ENCODE measurements at places on chromosomes 12 and 14.

GRCh38 chr14:48350971-48351370 is 675.6 kb upstream of the MDGA2 start:
- no peak for DNase-seq

GRCh38 chr12:27733052-27733656 is 22.5 kb downstream of the MRPS35 start:
- DNase-seq: no peak

GRCh38 chr14:77885367-77885766 is 85.5 kb downstream of the ADCK1 start:
- no peak for DNase-seq

GRCh38 chr12:94127239-94128131 is 20.9 kb upstream of the PLXNC1 start:
- no peak for DNase-seq

- DNase-seq: no peak
Measured at GRCh38 chr12:90368081-90368480, 586.9 kb downstream of the CCER1 start.

- DNase-seq: no peak
Measured at GRCh38 chr12:41468341-41468740, 280.2 kb downstream of the PDZRN4 start.

DNA sequence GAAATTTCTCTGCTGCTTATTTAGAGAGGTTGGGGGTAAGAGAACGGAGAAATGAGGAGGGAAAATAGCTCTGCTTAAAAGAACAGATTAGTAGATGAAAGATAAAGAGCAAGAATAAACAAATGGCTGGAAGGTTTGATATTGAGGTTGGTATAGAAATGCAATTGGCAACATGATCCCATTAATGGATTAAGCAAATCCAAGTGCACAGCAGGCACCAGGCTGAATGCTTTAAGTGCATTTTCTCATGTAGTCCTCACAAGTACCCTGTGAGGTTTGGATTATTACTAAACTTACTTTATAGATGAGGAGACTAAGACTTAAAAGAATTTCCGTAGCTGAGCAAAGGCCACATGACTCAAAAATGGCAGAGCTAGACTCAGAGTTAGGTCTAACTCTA is 76.9 kb upstream of the ATF1 start:
- no peak for DNase-seq

- DNase-seq: no peak
Measured at GRCh38 chr12:106031761-106032622, 106.8 kb downstream of the NUAK1 start.

DNA sequence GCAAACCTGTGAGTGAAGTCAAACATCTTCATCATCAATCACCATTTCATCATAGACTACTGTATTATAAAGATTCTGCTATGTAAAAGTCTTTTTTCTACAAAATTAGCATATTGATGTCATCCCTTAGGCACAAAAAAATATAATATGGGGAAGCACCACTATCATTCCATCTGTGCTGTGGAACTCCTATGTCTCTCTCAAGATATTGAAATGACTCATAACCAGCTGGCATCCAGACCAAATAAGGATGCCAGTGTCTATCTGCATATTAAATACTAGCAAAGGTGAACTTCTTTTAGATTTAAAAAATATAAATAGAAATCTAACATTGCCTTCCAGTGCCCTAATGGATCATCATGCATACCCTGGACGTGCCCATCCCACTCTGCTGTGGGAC is 17.9 kb upstream of the DCAF5 start:
- no peak for DNase-seq

GRCh38 chr14:100532906-100533655 is 54.1 kb downstream of the BEGAIN start:
- peak; percentile 8 for DNase-seq

DNA sequence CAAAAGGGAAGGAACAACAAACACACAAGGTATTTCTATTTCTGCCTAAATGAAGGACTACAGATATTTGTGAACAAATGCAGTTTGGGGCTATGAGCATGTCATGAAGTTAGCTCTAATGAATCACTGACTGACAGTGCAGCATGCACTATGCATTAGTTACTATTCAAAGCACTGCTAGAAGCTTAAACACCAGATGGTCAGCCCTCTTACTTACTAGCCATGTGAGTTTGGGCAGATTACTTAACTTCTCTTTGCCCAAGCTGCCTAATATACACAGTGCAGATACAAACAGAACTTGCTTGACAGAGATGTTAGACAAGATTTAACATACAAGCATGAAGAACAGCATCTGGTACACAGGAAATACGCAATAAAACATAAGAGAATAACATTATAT is 96.0 kb downstream of the ATXN2 start:
- DNase-seq: no peak

GRCh38 chr12:51374856-51375255 is 16.4 kb downstream of the GALNT6 start:
- DNase-seq: no peak

All from GM04504 (cell line).